ACHN (cell line): ENCODE measurements at places on chromosomes 5 and 9.

GRCh38 chr9:130662099-130662969 lies 2.1 kb upstream of the PRDM12 start:
- no peak for DNase-seq

DNA sequence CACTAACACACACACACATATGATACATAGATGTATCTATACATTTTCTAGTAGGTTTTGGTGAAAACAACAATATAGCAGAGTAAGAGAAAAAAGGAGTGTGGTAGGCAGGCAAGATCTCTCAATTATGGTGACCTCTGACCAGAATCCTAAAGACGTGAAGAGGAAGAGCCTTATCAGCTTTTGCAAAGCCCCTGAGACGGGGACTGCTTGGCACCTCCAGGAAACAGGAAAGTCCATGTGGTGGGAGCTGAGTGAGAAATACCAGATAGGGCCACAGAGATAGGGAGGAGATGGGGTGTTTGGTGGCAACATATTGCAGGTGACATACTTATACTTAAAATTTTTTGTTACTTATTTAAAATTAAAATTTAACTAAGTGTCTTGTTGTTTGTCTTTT lies 39.9 kb upstream of the CTXN3 start:
- DNase-seq: no peak

DNA sequence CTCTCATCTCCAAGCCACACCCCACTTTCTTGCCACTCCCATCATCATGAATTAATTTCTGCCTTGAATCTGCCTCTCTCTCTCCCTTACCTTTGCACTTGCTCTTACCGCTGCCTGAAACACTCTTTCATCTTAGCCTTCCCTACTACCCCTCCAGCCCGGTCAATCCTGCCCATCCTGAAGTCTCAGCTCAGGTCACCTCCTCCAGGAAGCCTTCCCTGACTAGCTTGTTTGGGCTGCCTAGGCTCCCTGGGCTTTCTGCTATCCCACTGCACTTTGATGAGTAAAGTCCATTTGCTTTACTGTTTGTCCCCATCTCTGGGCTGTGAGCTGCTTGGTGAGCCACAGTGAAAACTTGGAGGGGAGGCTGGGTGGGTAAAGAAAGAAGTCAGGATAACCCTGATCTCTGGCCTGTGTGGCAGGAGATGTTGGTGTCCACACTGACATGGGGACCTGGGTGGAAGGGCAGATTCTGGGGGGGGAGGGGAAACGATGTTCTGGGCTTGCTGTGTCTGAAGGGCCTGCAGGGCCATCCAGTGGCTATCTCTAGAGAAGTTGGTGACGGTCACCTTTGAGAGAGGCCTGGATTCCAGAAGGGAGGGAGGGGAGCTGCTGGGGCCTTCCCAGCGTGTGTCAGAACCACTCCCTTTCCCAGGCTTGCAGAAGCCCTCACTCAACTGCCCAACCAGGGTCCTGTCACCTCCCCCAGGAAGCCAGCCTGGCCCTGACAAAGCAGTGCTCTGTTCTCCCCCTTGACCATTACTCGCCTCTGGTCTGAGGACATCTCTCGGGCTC lies 75.0 kb upstream of the DAB2IP start:
- no peak for DNase-seq

GRCh38 chr9:73153793-73154227 lies 2.1 kb downstream of the ANXA1 start:
- no peak for DNase-seq

GRCh38 chr5:16679863-16680262 lies 63.1 kb upstream of the RETREG1 start:
- DNase-seq: no peak
